GM04504 (cell line): ENCODE measurements at places on chromosomes 12 and 14.

DNA sequence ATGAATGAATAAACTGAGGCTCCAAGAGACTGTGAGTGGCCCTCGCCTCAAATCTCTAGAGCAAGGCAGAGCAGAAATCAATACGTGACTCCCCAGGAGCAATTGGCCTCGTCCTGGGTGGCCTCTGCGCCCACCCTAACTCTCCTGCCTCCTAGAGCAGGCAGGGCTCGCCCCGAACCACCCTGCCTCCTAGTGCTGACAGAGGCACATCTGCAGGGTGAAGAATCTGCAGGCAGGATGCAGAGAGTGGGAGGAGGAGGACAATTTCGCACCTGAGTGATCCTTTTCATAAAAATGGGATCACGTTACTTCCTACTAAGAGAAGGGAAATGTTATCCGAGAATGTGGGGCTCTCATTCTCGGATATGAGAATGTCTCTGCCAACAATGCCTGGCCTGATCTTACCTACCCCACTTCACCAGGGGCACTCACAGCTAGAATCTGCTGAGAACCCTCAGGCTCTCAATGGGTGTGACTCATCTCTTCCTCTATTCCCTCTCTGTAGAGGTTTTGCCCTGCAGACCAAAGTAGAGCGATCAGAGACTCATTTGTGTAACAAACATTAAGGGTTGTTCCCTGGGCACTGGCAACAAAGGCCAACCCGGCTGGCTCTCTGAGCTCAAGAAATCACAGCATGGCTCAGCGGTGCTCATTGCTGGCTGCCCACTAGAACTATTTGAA lies 61.7 kb upstream of the BCL2L14 start:
- no peak for DNase-seq

DNA sequence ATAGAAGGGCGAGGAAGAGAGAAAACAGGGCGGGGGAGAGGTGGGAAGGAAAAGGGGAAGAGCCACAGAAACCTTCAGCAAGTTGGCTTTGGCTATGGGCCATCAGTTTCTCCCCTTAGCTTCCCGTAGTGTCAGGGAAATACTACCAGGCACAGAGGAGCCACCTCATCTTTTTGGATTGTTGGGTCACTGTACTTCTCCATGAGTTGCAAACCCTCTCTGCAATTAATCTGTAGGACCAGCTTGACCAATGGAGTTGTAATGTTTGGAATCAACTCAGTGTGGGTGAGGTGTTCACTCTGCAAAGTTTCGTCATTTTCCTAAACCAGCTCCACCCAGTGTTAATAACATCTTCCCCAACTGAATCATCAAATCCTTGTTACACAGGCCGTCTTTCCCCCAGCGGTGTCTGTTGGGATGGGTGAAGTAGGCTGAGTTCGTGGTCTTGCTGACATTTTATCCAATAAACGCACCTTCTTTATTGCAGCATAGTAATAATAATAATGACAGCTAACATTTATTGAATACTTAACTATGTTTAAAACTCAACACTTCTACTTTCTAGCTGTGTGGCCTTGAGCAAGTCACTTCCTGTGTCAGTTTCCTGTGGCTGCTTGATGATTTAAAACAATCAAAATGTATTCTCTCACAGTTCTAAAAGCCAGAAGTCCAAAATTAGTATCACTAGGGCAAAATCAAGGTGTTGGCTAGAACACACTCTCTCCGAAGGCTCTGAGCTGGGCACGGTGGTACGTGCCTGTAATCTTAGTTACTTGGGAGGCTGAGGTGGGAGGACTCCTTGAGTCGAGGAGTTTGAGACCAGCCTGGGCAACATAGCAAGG lies 8.1 kb upstream of the GLTP start:
- peak; percentile 93 for DNase-seq

GRCh38 chr14:35044939-35045797 lies 904 bp upstream of the FAM177A1 start:
- no peak for DNase-seq

GRCh38 chr12:101491329-101491728 lies 16.2 kb downstream of the SPIC start:
- DNase-seq, result no peak
